GM04503 (cell line): ENCODE measurements at places on chromosomes 6 and 20.

DNA sequence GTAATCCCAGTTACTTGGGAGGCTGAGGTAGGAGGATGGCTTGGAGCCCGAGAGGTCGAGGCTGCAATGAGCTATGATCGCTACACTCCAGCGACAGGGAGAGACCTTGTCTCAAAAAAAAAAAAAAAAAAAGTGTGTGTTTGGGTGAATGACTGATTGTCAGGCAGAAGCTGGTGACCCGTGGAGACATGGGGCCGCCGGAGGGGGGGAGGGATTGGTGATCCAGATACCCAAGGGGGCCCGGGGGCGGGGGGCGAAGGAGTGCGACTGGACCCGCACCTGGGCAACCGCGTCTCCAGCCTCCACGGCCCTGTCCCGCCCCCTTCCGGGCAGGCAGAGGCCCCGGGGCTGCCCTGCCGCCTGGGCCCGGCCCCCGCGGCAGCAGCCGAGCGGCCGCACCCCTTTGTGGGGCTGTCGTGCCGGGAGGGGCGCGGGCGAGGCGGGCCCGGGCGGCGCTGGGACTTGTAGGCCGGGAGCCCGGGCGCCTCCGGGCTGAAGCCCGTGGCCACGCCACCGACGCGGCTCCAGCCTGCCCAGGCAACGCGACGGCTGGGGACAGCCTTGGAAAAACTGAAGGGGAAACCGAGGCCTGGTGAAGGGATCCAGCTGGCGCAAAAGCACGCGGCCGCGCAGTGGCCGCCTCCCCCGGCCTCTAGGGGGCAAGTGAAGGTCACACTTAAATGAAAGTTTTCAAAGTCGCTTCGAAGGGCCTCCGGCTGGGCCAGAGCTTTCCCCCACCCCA is 2.1 kb upstream of the RBM38 start:
- DNase-seq, result no peak

DNA sequence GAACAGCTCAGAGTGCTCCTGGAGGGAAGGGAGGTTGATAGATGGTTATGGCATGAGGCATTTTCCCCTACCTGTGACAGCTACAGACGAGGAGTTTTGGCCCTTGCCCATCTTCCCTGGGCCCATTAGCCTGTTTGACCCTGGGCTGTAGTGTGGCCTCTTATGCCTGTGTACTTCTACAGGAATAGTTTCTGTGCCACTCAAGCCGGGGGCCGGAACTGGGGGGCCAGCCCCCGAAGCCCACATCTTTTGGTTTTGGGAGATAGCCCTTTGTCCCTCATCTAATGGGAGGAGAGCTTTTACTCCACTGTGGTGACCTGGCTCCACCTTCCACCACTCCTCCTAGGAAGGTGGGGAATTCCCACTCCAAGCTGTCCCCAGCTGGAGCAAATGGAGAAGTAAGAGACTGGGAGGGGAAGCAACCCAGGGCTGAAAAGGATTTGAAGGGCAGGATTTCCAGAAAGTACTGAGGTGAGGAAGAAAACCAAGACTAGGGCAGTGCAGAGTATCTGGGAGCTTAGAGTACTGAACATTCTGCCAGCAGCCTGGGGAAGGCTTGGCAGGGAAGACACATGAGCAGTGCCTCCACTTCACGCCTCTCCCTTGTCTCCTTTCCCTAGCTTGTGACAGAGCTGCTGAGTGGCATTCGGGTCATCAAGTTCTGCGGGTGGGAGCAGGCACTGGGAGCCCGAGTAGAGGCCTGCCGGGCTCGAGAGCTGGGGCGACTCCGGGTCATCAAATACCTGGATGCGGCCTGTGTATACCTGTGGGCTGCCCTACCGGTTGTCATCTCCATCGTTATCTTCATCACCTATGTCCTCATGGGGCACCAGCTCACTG is 6.9 kb downstream of the ABCC10 start:
- no peak for DNase-seq

DNA sequence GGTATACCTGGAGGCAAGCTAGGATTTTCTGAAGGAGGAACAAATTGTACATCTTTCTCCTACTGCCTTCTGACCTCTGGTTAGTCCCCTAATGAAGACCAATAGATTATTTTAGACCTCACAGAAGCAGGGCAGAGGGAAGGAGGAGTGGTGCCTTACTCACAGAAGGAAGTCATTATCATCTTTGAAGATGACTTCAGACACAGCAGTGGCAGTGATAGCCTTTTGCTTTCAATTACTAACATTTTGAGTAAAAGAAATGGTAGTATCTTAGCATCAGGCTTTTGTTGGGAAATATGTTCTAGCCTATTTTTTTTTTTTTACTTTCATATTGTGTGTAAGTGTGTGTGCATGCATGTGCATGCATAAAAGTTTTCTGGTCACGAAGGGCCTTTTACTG is 164.2 kb upstream of the PLN start:
- no peak for DNase-seq

DNA sequence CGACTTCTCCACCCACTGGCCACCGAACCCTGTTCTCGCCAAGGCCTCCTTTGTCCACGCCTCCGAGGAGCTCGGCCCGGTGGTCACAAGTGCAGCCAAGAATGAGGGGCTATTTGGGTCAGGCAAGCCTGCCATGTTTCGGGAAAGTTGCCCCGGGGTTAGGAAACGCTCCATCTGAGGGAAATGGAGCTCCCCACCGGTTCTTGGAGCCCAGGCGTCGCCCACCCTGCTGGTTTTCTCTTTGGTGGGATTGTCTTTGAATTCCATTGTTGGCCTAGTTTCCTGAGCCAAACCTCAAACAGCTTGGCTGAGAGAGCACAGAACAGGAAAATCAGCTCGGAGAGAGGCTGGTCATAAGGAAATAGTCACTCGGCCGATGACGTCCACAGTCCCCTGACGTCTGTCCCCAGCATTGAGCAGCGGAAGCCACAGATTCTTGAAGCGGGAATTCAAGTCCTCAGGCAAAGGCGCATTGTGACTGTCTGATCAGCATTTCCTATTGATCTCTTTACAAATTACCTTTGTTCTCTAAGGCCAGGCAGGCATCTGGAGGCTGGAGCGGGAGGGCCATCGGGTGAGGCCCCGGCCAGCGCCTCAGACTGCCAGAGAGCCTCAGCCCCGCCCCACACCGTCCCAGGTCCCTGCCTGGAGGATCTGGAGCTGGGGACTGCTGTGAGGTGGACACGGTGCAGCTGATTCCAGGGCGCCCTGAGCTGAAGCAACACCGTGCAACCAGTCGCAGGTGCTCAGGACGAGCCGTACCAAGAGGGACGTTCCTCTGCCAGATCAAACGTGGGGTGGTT is 138.6 kb downstream of the DLL1 start:
- DNase-seq, result no peak
